Upper lobe of right lung (tissue), 1 donor: ENCODE measurements at places on chromosomes 6 and 20. TPM values are rescaled to one million over a fixed set of nuclear protein-coding genes. Genes with fewer than 3 reads are reported as not detected.
A peak's percentile ranks its signal among the peaks of the same experiment; 100 is the strongest.

The FNDC1 gene
- total RNA-seq, result 1.1 TPM

The SPATS1 gene
- total RNA-seq, result not detected

The KCNG1 gene
- not detected for total RNA-seq

The MARCKS gene
- total RNA-seq, result 73.4 TPM

The TRIM15 gene
- total RNA-seq, result not detected

The LGSN gene
- 0.38 TPM for total RNA-seq

The KCNB1 gene
- total RNA-seq, result 0.41 TPM

The FGD2 gene
- 56.9 TPM for total RNA-seq

The KLHDC3 gene
- total RNA-seq, result 58.8 TPM

The R3HDML gene
- not detected for total RNA-seq

DNA sequence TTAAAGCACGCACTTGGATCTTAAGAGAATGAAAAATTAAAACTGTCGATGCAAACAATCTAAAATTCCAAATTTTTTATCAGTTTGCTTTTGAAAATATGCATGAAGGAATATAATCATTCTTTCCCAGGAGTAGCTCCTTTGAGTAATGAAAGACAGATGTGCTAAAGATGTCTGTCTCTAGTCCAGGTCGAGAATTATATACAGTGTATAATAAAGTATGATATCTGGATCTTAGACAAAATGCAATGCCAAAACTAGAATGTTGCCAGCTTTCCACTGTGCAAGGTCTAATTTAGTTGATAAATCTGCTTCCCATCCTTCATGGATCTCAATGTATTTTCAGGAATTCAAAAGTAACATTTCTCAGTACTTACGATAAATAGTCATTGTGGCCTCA lies 65.1 kb upstream of the ADGRG6 start:
- no peak for DNase-seq

GRCh38 chr20:43824309-43825050 lies 90.2 kb upstream of the TOX2 start:
- DNase-seq, result peak; percentile 17

GRCh38 chr6:158312672-158313397 lies 570 bp downstream of the TULP4 start:
- DNase-seq, result no peak

DNA sequence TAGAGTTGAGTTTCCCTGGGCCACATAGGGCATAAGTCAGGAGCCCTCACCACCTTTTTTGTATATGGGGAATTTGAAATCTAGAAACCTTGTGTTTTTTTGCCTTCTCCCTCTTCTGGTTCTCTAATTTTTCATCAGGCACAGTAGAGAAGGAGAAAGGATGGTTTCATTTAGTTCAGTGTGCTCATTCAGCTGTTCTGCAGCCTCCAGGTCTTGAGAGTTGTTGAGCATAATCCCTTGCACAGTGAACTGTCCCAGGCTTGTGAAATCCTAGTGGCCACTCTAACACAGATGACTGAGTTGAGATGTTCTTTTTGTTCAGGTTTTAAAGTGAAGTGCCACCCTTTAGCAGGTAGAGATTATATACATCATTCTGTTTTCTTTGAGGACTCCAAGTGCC lies 183.5 kb downstream of the CDKAL1 start:
- DNase-seq, result no peak

- DNase-seq, result no peak
These were observed at the start of gene TMEM244 for GRCh38 chr6:129860908-129861665. TMEM244 (minus strand) TSS chr6:129861315; CDS start chr6:129861188, 127 bp downstream.

GRCh38 chr6:3455569-3456394 lies 1.1 kb downstream of the SLC22A23 start:
- peak; percentile 73 for DNase-seq

DNA sequence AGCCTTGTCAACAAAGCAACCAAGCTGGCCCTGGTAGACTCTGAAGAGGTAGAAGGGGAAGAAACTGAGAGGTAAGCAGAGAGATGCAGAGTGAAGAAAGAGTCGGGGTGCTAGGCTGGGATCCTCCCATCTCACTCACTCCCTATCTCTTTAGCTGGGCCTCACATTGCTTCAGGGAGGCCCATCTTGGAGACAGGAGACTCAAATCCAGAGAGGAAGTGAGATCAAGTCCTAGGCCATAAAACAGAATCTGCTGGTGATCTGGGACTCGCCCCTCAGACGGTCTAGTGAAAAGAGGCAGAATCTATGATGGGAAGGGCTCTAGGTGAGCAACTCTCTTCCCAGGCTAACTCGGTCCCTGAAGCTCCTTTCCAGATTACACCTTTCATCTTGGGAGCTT lies 659 bp upstream of the GUCA1B start:
- no peak for DNase-seq

GRCh38 chr6:112749673-112750072 lies 402.5 kb downstream of the RFPL4B start:
- DNase-seq, result no peak

DNA sequence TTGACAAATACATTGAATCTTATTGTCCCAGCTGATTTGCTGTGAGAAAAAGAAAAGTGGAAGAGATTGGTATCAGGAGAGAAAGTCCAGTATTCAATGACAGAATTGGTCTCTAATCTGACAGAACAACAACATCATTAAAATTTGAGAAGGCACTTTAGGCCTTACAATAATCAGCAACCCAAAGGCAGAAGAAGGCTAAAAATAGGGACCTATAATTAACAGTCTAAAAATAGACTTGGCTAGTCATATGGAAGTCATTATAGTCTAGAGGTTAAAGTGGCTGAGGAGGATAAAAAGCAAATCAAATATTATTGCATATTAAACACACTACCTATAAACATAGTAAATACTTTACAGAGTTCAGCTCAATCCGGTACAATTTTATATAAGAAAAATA lies 393.6 kb upstream of the JAG1 start:
- no peak for DNase-seq

DNA sequence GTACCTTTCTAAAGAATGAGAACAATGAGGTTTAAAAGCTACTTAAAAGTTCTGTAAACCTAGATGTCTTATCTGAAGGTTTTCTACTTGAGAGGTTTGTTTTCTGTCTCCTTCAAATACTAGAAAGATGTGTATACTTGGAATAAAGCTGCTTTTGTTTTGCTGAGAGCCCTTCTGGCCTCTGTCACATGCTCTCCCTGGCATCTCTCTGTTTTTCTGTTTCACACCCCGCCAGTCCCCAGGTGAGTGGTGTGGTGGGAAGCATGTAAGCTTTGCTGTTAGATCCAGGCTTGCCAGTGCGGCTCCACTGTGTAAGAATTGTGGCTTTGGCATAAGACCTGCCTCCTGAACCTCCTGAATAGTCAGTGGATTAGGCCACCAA lies 56.8 kb downstream of the SNX9 start:
- DNase-seq, result no peak

DNA sequence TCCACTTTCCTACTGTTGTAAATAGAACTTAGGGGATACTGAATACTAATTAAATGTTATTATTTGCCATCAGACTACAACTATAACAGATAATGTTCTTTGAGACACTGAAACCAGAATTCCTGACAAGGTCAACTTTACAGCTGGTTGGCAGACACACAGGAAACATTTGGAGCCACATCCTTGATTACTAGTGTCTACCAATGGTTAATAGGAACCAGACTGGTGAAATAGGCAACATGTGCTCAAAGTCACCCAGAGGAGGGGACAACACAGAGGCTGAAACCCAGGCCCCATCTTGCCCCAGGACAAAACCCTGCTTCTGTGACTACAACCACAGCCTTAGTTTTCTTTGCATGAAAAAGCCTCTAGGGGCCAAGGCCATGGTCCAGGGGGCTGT lies 47.8 kb upstream of the NT5E start:
- DNase-seq, result no peak

GRCh38 chr20:59958123-59958522 lies at the start of gene CDH26:
CDH26 (plus strand) TSS chr20:59958423; CDS start chr20:59958727, 304 bp downstream.
- no peak for DNase-seq

DNA sequence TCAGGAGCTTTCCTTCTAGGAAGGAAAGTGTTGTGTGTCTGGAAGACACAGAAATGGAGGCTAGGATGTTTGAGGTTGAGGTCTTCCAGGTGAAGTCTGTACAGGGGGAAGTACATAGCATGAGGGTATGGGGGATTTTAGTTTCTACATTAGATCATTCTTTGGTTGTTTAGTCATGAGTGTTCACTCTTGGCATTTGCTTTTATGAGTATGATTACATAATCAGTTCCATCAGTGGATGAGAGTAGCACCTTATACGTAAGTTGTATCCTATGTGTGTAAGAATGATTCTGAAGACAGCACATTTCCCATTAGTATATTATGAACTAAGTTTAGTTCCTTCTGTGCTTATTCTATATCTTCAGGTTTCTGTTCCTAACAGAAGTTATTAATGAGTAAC lies 1.9 kb downstream of the CDYL start:
- no peak for DNase-seq

- DNase-seq, result no peak
These were observed 104.0 kb downstream of the ARHGAP18 start for GRCh38 chr6:129605967-129606366.

- no peak for DNase-seq
These were observed 264.9 kb upstream of the PLCB4 start for GRCh38 chr20:8803941-8804340.

DNA sequence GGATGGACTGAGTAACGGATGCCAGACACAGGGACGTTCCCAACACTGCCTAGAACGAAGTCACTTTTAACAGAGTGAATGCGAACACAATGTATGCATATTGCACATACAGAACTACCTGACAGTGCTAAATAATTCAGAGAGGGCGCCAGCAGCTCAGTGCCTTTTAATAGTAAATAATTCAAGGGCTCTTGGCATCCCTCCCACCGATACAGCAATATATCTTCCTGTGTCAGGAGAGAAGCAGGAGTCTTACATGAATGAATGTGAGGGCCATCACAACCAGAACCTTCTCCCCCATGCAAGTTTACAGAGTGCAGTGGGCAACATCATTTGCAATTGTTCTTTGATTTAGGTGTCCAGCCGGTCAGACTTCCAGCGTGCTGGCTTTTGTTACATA lies 88.4 kb upstream of the KCNG1 start:
- DNase-seq, result no peak

GRCh38 chr20:51389543-51390264 lies 152.8 kb downstream of the NFATC2 start:
- no peak for DNase-seq

GRCh38 chr20:11329271-11329670 lies 588.4 kb upstream of the BTBD3 start:
- no peak for DNase-seq

DNA sequence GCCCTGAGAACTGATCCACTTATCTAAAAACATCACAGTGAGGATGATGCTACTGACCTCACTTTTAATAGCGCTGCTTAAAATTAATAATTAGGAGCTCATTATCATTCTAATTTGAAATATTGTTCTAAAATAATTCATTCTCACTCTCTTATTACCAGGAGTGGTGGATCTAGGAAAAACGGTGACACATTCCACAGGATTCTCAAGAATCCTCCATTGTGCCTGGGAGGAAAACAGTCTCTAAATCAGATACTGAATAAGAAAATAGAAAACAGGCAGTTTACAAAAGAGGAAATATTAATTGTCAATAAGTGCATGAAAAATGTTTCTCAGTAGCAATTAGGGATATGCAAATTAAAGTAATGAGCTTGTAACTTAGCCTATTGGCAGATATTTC lies 187.4 kb downstream of the TENT5A start:
- DNase-seq, result no peak

- DNase-seq, result no peak
These were observed at the start of gene ARHGAP40 for GRCh38 chr20:38601216-38602184. ARHGAP40 (plus strand) TSS chr20:38601809.

DNA sequence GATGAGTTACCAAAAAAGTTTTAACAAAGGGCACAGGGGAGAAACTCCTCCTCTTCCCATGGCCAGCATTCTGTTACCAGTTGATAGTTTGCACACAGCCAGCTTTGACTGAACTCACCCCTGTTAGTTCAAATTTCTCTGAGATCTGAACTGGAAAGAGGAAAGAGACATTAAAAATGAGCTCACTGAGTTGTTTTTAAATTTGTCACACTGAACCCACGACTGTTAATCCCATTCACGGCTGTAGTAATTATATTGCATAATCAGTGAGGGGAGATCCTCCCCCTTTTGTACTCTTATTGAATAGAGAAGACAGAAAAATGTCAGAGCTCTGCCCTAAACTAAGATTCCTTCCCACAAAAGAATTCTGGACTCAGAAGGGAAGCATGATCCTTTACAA lies 17.5 kb upstream of the DSP start:
- DNase-seq, result no peak

DNA sequence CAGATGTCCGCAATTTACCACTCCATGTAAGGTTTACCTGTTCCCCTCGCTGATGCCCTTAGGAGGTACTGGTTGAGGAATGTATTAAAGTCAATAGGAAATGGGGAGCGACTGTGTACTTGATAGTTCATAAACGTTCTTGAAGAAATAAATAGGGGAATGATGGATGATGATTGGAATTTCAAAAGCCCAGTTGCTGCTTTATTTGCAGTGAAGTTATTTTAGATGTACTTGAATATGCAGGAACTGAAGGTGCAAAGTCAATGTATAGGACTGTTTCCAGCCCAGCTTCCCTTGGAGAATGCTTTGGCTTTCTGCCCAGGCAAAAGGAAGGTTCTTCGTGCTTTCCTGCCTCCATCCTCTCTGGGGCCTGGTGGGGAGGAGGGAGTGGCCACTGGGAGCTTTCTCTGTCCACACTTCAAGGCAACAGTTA lies 19.8 kb downstream of the ADGRF5 start:
- no peak for DNase-seq

- peak; percentile 78 for DNase-seq
These were observed 94.5 kb downstream of the HTR1B start for GRCh38 chr6:77368660-77369313.

- no peak for DNase-seq
These were observed 508.9 kb downstream of the CDH26 start for GRCh38 chr20:60467078-60467477.

- DNase-seq, result no peak
These were observed 161.5 kb downstream of the MYLK4 start for GRCh38 chr6:2589171-2589661.

- DNase-seq, result no peak
These were observed 255.6 kb upstream of the ZFP64 start for GRCh38 chr20:52447225-52447551.

GRCh38 chr6:85107701-85108100 lies 342.2 kb upstream of the NT5E start:
- DNase-seq, result no peak

DNA sequence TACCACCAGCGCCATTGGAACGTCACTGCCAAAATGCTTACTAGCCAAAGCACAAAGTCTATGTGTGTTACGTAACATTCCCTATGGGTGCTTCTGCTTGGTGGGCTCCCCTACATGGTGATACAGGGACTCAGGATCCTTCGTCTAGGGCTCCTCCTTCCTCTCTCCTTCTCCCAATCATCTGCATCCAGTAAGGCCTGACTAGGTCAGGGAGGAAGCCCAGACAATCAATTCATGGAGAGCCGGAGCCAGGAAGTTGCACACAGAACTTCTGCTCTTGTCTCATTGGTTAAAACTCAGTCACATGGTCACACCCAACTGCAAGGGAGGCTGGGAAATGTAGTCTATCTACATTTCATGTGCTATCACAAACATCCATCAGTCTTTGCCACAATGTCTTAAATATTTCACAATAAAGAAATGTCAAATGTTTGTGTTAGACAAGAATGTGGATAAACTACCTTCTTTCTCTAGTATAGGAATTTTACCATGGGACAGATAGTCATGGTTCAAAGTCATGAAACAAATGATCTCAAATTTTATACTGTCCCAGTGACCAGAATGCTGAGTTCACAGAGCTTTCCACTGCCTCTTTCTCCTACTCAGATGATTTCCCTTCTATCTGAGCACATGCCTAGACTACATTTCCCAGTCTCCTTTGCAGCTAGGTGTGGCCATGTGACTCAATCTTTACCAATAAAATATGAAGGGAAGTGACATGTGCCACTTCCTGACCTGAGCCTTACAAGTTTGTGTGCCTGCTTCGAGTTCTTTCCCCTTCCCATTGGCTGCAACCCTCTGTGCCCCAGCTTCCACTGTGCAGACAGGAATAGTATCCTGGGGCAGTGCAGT lies 9.3 kb upstream of the KCNK15 start:
- DNase-seq, result no peak
